ENCODE measurements at places on chromosomes 1 and 21. TPM values are rescaled to one million over a fixed set of nuclear protein-coding genes. Genes with fewer than 3 reads are reported as not detected.
A peak's percentile ranks its signal among the peaks of the same experiment; 100 is the strongest.

Gene SPRR2E
- not detected for total RNA-seq

Gene KHDC4
- total RNA-seq = 36.2 TPM

Gene MYCL
- total RNA-seq = 0.40 TPM

Gene PAQR7
- 9.6 TPM for total RNA-seq

Gene HES3
- total RNA-seq = not detected

Gene G0S2
- not detected for total RNA-seq

Gene PROK1
- total RNA-seq = not detected

Gene GNAT2
- total RNA-seq = 0.43 TPM

Gene VSIG8
- 0.03 TPM for total RNA-seq

Gene TPR
- 97.7 TPM for total RNA-seq

Gene RHBDL2
- total RNA-seq = 0.50 TPM

Gene ACKR1
- not detected for total RNA-seq

Gene RBBP4
- total RNA-seq = 175 TPM

Gene RGS8
- 0.05 TPM for total RNA-seq

Gene KRTAP19-8
- total RNA-seq = not detected

Gene TLR5
- not detected for total RNA-seq

Gene KPRP
- not detected for total RNA-seq

Gene IL12RB2
- total RNA-seq = not detected

Gene PTGFR
- 3.1 TPM for total RNA-seq

Gene KIF26B
- total RNA-seq = 0.90 TPM

DNA sequence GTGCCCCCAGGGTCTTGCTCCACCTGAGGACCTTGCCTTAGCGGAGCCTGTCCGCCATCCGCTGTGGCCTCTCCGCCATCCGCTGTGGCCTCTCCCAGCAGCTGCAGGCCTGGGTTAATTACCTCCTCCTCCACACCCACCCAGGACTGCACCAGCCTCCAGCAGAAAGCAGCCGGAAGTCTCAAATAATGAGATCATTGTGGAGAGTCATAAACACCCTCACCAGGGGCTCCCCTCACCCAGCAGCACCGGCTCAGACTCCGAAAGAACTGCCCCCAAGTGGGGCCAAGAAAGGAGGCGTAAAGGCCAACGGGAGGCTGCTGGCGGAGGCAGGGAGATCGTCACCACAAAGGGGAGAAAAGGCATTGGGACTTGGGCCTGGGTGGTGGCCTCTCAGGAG lies 10.7 kb upstream of the GPR153 start:
- no peak for DNase-seq

DNA sequence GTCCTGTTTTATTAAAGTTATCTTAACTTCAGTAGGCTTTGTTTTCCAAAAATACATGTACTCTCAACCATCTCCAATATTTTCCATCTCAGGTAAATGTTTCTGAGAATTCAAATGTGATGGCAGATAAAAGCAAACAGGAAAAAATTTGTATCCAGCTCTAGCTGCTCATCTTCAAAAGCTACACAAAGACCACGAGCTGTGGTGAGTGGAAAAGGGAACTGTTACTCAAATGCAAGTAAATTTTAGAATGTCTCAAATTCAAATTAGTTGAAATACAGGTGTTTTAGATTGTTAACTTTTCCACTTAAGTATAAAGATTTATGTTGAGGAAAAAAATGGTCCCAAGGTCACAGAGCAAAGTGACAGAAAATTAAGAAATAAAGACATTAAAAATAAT lies 216.0 kb downstream of the SLC45A1 start:
- no peak for DNase-seq

DNA sequence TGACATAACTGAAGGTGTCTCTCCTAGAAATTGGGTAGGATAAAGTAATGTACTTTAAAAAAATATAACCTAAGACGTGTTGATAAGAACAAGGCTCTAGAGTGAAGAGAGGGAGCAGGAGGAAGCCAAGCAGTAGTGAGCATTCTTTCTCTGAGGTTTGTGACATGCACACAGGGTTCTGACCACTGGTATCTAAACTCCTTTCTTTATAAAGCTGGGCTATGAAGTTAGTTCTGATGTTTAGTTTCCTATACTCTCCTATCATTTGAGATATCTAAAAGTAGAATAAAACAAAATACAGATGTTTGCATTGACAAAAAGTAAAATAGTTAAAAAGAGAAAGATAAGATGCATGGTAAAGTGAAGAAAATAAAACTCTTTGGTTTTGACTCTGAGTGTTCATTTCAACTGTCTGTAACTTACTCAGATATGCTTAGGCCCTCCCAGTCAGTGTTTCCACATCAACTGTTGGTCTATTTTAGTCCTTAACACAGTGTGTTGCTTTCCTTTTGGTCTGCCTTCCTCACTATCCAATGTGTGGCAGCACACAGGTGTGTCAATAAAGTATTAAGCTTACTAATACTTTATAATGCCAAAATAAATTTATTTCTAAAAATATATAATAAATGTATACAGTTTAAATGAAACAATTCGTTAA lies 543.5 kb downstream of the PTPRC start:
- no peak for DNase-seq

DNA sequence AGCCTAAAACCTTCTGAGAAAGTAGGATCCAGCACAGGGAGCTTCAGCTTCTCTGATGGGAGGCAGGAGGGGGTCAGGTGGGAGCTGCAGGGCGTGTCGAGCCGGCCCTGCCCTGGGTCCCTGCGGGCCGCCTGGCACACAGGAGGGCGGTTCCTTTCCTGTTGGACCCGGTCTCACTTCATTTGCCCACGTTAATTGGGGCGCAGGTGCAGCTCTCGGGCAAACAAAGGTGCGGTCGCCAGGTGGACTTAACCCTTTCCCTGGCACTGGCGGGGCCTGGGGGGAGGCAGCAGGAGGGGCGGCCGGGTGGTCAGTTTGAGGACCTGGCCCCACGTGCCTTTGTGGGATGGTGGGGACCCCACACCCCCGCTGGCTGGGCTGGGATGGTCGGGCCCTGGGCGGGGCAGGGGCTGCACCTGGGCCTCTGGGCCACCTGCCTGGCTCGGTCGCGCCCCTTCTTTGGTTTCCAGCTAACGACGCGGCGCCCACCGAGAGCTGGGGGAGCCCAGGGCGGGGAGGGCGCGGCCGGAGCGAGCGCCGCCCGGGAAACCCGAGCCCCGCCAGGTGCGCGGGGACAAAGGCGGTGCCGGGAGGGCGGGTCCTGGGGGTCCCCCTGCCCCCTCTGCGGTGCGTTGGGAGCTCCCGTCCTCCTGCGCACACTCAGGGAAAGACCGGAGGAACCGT lies 20.8 kb upstream of the C1orf159 start:
- no peak for DNase-seq

DNA sequence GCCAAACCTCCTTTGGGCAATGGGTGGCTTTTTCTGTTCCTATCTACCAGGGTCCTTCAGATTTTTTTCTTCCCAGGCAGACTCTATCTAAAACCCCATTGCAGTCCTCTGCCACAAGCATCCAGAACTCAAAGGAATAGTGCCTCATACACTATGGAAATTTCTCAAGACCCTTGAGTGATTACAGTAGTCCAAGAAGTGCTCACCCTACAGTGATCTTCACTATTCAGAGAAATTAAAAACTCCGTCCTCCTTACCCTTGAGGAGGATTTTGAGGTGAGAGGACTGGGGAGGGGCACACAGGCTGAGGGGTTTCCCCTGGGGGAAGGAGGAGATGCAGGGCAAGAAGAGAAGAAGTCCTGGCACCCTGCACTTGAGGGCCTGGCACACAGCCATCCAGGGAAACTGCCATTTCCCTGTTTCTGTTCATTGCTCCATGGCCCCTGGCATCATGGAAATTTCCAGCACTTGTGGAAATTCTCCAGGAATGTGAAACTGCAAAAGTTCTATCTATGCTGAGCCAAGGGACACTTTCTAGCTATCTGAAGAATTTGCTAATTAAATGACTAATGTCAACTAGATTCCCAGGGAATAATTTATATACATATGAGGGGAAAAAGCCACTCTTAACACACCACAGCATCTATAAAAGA lies 102.5 kb upstream of the ATP1B1 start:
- DNase-seq = peak; percentile 11

DNA sequence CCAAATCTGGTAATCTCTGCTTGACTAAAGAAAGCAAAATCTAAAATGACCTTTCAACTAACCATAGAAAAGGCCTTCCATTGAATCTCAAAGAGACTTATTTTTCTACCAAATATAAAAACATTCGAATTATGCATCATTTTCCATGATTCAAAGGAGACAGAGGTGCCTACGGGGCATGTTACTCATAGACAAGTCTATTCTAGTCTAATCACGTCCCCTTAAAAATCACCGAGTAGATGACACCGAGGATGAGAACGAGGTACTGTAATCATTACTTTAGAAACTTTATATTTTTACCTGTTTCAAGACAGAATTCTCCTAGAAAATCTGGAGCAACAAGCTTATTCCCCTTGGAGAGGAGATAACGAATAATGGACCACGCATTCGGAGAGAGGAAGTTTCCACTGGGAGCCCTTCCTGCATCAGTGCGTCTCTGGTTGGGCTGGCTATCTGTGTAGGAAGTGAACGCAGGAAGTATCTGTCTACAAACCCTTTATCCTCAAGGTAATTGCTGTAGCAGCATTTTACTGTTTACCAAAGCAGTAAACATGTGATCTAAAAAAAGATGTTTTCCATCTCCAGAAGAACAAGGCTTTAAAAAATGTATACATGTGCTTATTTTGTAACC lies 9.5 kb downstream of the ERG start:
- DNase-seq = no peak

- DNase-seq = peak; percentile 7
These were observed 82.4 kb downstream of the RAB3GAP2 start for GRCh38 chr1:220189750-220190347.

DNA sequence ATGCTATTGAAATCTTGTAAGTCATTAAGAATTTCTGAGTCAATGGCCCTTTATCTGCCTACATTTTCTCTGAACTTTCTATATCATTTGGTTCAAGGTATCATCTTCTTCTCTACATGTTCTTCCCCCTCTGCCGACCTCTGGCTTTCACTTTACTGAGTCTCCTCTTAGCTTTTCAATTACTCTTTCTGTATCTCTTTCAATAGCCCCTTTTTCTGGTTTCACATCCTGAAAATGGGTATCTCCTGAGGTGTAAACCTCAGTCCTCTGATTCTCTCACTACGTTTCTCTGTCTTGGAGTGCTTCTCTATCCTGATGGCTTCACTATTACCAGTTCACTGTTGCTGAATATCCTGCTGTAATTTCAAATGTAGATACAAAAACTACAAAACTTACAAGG lies 98.9 kb downstream of the LYST start:
- no peak for DNase-seq

- DNase-seq = no peak
These were observed 76.1 kb downstream of the AGO3 start for GRCh38 chr1:36006941-36007500.

DNA sequence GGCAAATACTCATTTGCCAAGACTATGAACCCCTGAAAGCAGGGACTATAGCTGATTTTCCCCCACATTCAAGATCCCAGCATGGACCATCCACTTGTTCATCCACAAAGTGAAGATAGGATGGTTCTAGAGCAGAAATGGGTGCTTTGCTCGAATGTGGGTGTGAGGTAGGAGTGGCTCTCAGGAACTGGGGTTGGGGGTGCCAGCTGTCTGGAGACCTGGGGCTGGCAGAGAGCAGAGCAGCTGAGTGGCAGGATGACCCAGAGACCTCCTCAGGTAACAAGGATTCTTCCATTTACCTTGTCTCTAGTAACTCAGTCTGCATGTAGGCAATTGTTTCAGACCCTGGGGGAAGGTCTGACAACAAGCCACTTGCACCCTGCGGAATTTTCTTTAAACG lies 6.0 kb downstream of the S100A9 start:
- DNase-seq = no peak

DNA sequence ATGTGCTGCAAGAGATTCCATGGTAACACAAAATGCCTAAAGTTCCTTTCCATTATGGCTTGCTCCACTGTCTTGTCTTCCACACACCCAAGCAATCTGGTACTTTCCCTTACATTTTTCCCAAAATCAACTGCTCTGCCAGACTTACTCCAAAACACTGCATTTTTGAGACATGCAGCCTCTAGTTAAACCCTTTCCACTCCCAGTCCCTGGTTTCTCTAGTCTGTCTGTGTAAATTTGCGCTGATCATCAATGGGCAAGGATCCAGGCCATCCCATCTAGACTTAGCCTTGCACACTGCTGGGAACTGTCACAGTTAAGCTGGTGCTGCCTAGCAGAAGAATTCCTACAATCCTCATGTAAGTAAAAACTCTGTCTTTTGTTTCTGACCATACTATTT lies 47.8 kb downstream of the DAB1 start:
- no peak for DNase-seq

- no peak for DNase-seq
These were observed 850.9 kb downstream of the USP25 start for GRCh38 chr21:16580661-16581060.

- peak; percentile 97 for DNase-seq
These were observed 32.9 kb downstream of the RASAL2 start for GRCh38 chr1:178126741-178127185.

DNA sequence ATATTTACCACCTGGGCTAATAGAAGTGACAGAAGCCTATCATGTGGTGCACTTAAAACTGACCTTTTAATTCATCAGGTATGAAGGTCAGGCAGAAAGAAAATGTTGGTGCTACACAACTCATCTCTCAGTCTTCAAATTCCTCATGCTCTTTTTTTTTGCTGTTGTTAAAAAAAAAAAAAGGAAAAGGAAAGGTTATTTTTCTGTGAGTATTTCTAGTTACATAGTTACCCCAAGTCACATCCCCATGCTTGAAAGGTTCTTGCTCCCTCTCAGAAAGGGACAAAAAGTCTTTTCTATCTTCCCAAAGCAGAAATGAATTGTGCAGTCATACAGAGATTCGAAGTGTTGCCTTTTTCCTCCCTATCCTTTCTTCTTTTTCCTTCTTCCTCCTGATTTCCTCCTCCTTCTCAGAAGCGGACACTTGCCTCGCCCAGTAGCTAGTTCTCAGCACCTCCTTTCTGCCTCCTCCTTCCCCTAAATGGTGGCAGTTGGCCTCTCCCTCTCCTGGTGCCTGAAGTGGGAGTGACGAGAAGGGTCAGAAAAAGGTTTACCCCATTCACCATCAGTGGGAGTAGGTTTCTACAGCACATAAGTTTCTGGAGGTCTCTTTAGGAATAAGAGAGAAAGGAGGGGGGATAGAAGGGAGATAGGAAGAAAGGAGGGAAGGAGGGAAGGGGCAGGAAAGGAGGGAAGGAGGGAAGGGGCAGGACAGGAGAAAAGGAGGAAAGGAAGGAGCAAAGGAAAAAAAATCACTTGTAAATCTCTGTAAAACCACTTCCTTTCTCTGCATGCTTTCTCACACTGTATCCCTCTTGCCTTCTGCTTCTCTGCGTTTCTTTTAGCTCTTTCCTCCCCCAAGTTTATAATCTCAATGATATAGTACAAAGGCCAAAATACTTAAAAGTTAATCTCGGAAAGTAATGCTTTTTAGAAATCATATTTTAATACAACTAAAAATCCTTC lies 20.4 kb upstream of the C1orf105 start:
- peak; percentile 19 for DNase-seq

GRCh38 chr1:57137980-57138379 lies 172.2 kb upstream of the C8B start:
- no peak for DNase-seq

GRCh38 chr1:220918285-220918951 lies 39.2 kb downstream of the HLX start:
- no peak for DNase-seq

DNA sequence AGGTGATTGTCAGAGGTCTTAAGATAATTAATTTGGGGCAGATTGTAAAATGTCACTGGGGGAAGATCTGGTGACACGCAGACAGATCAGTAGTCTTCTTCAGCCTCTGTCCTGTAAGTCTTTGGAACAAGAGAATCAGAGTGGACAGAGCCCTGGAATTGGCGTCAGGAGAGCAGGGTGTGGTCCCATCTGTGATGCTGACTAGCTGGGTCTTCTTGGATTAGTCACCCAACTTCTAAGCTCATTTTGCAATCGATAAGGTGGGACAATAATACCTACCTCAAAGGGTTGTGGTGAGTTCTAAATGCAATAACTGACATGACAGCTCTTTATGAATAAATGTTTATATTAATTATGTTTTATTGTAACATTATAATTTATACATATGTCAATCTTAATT lies 4.8 kb downstream of the FASLG start:
- DNase-seq = peak; percentile 51
